ENCODE measurements at places on chromosomes 1 and 21.

GRCh38 chr1:232617237-232617636, 12.7 kb downstream of the SIPA1L2 start:
- DNase-seq, result no peak

DNA sequence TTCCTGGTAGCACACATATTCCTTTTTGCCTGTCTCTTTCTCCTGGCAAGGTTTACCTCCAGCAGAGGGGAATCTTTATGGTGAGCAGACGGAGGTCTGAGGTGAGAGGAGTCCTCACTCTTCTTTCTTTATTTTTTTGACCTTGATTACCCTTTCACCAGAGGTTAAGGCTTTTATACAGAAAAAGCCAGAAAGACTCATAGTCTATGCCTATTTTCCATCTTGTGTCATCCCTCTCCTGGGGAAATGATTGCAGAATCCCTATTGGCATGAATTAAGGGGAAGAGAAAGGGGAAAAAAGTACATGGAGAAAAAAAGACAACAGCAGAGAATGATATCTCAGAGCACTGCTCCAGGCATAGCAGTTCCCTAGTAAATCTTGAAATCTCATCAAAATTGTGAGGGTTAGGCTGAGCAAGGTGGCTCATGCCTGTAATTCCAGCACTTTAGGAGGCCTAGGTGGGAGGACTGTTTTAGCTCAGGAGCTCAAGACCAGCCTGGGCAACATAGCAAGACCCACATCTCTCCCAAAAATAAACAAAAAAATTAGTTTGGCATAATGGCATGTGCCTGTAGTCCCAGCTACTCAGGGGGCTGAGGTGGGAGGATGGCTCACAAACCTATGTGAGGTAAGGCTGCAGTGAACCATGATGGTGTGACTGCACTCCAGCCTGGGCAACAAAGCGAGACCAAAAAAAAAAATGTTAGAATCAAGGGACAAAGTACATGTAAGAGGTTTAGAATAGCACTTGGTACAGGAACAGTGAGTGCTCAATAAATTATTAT, 1.2 kb upstream of the XPR1 start:
- DNase-seq, result no peak

DNA sequence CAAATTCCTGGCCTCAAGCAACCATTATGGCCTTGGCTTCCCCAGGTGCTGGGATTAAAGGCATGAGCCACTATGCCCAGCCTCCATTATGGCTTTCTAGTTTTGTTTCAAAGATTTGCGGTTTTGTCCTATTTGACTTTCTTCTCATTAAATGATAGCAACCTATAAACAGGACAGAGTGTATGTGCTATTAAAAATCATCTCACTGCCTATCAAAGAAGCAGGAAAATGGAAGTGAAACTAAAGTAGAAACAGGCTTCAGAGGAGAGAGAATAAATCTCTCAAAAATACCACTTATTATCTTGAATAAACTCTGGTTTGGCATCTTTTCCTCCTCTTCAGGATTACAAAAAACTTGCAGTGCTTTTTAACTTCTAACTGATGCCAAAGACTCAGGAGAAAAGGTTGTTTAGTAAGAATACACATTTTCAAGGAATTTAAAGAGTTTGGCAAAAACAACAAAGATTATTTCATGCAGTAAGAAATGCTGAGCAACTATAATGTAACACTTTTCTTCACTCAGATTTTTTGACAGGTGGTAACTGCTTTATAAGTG, 28.7 kb downstream of the ACBD3 start:
- DNase-seq, result no peak

DNA sequence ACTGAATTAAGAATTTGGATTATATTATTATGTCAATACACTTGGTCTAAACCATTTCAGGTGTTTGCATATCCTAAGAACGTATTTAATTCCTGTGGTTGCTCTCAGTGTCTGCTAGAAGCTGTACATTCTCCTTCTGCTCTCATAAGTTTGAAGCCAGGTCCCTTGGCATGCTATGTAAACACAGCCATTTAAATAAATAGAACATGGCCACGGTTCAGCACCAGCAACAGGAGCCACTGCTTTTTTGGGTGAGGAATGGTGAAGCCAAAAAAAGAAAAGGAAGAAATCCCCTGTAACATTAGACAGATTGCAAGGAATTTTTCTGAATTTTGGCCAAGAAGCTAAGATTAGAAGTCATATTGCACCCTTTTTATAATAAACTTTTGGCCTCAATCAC, 19.1 kb downstream of the CCN1 start:
- no peak for DNase-seq

Data from NCI-H187 (cell line).